Calu3 (cell line): ENCODE measurements at places on chromosomes 13 and 19.
A peak's percentile ranks its signal among the peaks of the same experiment; 100 is the strongest.

DNA sequence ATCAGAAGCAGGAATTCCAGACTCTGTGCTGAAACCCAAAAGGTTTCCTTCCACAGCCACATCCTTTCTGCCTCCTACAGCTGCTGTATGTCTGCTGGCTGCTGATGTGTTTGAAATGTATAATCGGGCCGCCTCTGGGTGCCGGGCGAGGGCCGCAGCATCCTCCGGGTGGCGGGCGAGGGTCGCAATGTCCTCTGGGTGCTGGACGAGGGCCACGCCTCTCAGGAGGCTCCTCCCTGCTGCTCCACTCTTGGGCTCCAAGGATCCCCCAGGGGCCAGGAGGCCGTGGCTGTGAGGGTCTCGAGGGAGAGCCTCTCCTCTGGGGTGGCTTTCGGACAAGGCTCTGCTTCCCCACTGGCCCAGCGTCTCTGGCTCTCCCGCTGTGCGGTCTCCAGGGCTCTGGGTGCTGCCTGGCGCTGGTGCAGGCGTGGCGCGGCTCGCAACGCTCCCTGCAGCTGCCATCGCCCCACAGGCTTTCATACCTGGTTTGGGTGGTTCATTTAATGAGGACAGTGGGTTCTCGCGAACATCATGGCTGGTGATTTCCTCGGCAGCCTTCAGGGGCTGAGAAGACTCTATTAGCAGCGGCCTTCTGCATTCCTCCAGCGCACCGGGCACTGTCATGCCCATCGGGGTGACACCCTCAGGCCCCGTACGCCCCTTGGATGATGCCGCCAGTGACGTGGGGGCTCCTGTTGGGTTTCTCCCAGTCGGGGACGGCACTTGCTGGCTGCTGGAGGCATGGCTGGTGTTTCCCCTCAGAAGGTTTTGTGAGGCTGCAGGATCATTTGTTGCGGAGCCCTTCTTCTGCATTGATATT lies 41.8 kb upstream of the GRTP1 start:
- DNase-seq = no peak

GRCh38 chr13:88623150-88623549 lies 952.0 kb downstream of the SLITRK5 start:
- DNase-seq = no peak

- DNase-seq = no peak
Measured at GRCh38 chr13:79382545-79383275, 23.3 kb downstream of the RBM26 start.

- no peak for DNase-seq
Measured at GRCh38 chr13:99636728-99637353, 135.6 kb downstream of the TM9SF2 start.

DNA sequence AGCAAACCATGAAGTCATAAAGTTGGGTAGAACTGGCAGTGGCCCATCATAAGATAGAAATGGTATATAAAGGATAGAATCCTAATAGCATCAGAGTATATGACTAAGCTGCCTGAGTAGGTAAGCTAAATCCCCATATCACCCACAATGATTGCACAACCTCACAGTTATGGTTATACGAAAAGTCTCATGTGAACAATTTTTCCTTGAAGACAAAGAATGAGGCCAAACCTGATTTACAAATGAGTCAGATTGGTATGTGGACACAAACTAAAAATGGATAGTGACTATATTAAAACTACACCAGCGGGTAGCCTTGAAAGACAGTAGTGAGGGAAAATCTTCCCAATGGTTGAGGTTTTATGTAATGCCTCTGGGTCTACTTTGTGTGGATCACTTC lies 40.9 kb upstream of the UFM1 start:
- peak; percentile 24 for DNase-seq

- no peak for DNase-seq
Measured at GRCh38 chr19:14021474-14021873, 6.5 kb upstream of the RLN3 start.

GRCh38 chr19:46975011-46975924 lies 44.4 kb upstream of the NPAS1 start:
- no peak for DNase-seq

- DNase-seq = no peak
Measured at GRCh38 chr13:95382411-95382810, 81.2 kb upstream of the ABCC4 start.

- DNase-seq = no peak
Measured at GRCh38 chr13:21595546-21595822, 8.5 kb downstream of the MICU2 start.

DNA sequence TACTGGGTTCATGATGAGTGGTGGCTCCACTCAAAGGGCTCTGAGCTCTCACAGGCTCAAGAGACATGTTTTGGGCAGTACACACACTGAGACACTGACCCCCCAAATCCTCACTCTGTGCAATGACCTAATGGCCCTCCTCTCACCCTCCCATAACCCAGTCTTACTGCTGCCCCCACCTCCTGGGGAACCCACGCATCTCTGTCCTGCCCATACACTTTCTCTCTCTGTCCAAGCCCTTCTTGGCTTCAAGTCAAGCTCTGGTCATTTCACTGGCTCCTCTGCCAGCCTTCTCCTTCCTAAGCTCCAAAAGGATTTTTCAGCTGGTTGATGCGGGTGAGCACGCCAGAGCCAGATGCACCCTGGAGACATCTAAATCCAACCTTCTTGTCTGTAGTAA lies 187.9 kb upstream of the TSHZ3 start:
- DNase-seq = no peak

- no peak for DNase-seq
Measured at GRCh38 chr19:3671680-3672574, 28.3 kb downstream of the PIP5K1C start.

GRCh38 chr19:48663667-48664066 lies 9.2 kb downstream of the NTN5 start:
- DNase-seq = no peak

DNA sequence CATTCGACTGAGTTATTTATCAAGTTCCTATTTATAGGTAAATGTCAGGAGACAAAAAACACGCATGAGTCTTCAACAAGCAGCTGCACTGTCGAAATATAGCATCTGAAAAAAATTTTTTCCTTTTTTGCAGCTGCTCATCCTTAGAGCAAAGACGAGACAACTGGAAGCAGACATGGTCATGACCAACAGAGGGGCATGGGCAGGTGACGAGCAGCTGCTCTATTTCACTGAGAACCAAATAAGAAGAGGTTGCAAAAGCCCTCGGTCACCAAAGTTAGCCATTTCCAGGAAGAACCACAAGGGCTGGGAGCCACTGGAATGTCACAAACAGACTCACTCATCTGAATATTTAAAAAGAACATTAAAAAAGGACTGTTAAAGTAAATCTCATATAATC lies 22.2 kb downstream of the SOHLH2 start:
- no peak for DNase-seq

GRCh38 chr19:4012092-4012974 lies 4.8 kb downstream of the PIAS4 start:
- DNase-seq = no peak

DNA sequence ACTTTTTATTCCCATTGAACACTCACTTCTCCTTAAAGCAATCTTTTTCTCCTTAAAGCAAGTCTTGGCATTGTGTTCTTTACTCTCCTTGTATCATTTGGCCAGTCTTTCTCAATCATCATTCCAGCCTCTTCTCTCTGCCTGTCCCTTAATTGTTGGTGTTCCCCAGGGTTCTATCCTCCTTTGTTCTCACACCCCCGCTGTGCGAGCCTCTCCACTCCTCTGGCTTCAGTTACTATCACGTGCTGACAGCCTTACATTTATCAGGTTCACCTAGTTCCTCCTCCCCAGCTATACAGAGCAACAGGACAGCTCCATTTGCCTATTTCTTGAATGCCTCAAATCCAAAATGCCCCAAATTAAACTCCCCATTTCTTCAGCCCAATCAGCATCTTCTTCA lies 24.6 kb downstream of the CYSLTR2 start:
- no peak for DNase-seq

DNA sequence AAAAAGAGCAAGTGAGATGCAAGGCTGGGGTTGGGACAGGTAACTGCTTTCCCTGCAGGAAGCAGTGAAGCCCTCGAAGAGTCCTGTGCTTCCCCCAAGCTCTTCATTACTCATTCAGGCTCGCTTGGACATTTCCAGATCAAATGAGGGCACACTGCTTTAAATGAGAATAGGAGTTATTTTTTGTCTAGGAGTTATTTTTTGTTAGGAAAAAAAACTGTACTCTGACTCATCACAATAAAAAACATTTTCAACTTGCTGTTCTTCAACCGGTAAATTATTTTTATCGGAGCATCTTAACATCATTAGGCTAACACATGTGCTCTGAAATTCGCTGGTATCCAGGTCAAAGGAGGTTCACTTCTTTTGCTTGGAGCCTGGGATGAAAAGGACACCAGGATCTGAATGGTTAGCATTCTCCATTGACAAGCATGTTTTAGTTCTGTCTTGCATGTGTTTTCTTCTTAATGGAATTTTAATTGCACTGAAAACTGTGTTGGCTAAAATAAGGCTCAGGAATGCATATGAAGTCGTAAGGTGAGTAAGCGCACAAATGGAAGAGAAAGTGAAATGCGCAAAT lies 80.7 kb upstream of the STK24 start:
- no peak for DNase-seq

GRCh38 chr13:73440296-73440895 lies 381.6 kb downstream of the KLF5 start:
- no peak for DNase-seq

DNA sequence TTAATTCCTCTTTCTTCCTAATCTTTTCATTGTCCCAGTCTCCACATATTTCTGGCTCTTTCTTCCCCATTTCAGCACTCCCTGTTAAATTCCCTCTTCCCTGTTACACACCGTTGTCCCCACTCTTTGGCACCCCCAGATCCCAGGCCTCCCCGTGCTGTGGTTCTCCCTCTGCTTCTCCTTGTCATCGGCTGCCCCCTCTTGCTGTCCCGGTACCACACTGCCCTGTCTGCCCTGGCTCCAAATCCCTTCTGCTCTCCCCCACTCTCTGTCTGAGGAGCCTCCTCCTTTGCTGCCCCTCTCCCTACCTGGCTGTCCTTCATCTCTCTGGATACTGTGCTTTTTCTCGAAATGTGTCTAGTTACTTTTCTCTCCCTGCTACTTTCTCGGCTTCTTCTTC lies 983 bp downstream of the ZNF415 start:
- DNase-seq = no peak

DNA sequence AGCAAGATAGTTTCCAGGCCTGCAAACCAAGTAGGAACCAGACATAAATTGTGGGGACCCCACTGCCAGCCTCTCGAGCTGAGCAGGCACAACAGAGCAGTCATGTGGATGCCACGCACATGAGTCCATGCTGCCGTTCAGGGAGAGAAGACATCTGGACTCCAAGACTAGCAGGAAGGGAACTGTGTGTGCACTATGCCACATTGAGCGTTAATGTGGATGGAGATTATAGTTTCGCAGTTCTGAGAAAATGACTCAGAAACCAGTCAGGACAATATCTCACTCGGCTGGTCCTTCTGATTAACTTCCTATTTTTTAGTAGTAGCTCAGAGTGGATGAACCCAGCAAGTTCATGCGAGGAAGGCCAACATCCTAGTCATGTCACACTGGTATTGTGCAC lies 124.9 kb downstream of the CRYL1 start:
- DNase-seq = no peak

- no peak for DNase-seq
Measured at GRCh38 chr13:104784891-104785290, 1718.7 kb upstream of the SLC10A2 start.

GRCh38 chr19:34734537-34735103 lies 577 bp downstream of the ZNF181 start:
- no peak for DNase-seq

GRCh38 chr13:79445968-79446645 lies 34.8 kb upstream of the NDFIP2 start:
- no peak for DNase-seq

- peak; percentile 22 for DNase-seq
Measured at GRCh38 chr13:111216166-111216960, 101.3 kb downstream of the ARHGEF7 start.

- peak; percentile 20 for DNase-seq
Measured at GRCh38 chr19:4456843-4457653, 546 bp downstream of the UBXN6 start.
